ENCODE measurements at places on chromosomes 6 and 20.

- no peak for DNase-seq
Observed at GRCh38 chr6:143516690-143517446, 5.3 kb upstream of the FUCA2 start.

DNA sequence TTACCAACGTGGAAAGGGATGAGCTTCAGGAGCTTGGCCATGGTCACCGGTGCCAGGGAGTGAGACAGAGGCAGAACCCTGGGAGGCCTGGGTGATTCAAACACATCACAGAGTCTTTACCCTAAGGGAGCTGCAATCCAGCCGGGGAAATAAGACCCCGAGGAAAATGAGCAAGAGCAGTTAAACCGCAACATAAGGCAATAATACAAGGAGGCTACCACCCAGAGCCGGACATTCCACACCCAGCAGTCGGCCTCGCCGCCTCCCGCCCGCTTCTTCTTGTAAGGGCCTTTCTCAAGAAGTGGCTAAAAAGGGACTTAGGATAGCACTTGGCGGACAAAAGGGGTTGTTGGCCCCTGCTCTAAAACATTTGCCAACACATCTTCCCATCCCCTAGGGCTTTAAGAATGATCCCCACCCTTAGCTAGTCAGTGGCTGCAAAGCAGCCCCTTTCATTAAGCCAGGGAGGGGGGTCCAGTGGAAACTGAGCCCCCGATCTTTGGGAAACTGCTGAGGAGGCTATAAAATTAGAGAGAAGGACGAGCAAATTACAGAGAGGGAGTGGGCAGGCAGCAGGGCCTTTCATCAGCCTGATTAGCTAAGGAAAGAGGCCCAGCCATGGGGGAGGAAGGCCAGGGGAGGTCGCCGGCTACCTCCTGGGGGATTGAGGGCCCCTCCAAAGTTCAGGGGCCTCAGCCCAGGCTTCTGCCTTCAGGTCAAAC lies 34.3 kb downstream of the SNX5 start:
- DNase-seq: no peak

DNA sequence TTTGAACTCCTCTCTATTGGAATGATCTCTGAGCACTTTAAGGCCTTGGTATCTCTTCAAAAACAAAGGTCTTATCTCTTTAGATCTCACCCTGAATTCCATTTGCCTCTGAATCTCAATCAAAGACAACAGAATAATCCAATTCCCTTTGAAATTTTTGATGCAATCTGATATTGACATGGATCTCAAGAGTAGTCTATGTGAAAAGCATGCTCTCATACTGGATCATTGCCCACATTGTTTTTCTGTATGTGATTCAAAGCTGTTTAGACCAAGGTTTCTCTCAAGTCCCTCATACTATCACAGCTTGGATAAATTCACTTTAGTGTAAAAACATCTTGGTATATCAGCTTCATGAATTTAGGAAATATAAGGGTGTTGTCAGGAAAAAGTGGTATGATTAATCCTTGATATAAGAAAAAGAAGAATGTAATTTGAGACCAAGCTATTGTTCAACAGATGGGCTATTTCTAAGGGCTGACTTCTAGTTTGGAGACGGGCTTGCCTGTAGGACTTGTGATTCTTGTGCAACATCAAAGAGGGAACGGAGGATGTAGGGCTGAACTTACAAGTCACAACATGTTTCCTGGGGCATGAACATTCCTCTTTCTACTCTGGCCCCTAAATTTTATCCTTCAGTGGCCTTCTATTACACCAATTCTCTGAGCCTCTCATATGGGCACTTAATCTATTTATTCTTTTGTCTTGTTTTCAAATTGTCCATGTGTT lies 77.9 kb upstream of the CITED2 start:
- no peak for DNase-seq

DNA sequence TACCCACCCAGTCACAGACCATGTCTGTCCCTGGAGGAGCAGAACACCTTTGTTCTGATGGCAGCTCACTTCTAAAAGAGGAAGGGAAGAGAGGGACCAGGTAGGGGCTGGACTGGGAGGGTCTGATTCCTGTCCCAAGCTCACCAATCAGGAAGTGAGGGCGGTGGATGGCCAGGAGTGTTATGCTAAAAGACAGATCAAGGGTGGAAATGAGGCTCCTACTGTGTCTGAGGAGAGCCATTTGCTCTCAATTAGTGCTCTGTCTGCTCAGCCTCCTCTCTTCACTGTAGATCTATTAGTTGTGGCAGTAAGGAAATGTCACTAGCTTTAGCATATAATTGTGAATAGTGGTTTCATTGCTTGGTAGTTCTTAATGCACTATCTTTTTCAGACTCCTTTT lies 72.5 kb downstream of the ARMC2 start:
- DNase-seq: no peak

- DNase-seq: no peak
Observed at GRCh38 chr20:35490736-35491181, 35.4 kb downstream of the CEP250 start.

- DNase-seq: no peak
Observed at GRCh38 chr6:169495601-169496000, 206.2 kb downstream of the WDR27 start.

- no peak for DNase-seq
Observed at GRCh38 chr6:11445146-11445545, 92.4 kb upstream of the TMEM170B start.

GRCh38 chr20:5674176-5674660 lies 76.0 kb upstream of the SHLD1 start:
- no peak for DNase-seq

DNA sequence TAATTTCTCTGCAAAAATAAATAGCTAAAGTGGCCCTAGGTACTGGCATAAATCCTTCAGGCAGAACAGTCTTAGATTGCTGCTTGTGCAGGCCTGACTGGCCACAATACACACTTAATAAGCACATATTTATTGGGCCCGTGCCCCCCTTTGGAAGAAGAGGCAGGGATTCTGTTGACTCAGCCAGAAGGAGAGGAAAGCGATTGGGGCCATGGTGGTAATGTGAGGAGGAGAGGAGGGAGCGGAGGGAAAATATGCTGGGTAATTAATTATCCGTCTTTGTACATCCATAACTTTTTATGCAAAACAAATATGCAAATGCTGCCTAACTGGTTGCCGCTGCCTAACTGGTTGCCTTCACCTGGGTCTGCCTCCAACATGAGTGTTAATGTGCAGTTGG lies 36.2 kb downstream of the CD40 start:
- no peak for DNase-seq

DNA sequence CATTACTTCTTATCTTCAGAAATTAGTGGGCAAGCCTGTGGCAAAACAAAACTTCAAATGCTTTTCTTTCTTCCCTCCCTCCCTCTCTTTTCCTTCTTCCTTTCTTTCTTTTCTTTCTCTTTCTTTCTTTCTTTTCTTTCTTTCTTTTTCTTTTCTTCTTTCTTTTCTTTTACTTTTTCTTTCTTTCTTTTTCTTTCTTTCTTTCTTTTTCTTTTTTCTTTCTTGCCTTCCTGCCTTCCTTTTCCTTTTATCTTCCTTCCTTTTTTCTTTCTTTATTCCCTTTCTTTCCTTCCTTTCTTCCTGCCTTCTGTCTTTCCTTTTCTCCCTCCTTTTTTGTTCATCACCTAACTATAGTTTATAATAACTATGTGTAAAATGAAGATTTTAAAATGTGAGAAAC lies 295.1 kb downstream of the SMOC2 start:
- DNase-seq: no peak

- DNase-seq: no peak
Observed at GRCh38 chr20:39646874-39647413, 684.8 kb downstream of the DHX35 start.

DNA sequence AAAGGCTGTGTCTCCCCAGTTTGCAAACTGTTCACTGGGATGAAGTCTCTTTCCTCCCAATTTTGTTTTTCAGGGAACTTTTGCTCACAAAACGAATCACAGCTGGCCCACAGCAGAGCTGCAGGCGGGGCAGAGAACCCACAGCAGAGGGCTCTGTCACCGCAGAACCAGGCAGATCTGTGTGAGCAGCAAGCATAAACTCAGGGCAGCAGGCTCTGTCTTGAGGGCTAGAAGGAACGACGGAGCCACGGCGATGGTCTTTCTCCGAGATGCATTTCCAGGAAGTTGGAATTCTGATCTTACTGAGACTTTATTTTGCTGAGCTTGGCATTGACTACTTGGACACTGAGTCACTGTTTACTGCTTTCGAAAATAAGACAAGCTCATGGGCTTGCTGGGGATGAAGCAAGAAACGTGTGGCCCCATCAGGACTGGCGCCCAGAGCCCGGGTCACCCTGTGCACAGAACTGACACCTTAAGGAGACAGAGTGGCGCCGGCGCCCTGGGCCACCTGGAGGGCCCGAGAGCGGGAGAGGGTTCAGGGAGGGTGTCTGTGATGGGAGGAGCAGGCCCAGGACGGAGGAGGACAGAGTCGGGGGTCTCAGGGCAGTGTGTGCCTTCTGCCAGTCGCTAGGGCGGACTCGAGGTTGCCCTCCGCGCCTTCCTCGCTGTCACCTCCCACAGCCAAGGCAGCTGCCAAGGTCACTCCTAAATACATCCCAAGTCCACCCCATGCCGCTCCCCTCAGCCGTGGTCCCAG lies 106.3 kb upstream of the NXT1 start:
- DNase-seq: no peak

DNA sequence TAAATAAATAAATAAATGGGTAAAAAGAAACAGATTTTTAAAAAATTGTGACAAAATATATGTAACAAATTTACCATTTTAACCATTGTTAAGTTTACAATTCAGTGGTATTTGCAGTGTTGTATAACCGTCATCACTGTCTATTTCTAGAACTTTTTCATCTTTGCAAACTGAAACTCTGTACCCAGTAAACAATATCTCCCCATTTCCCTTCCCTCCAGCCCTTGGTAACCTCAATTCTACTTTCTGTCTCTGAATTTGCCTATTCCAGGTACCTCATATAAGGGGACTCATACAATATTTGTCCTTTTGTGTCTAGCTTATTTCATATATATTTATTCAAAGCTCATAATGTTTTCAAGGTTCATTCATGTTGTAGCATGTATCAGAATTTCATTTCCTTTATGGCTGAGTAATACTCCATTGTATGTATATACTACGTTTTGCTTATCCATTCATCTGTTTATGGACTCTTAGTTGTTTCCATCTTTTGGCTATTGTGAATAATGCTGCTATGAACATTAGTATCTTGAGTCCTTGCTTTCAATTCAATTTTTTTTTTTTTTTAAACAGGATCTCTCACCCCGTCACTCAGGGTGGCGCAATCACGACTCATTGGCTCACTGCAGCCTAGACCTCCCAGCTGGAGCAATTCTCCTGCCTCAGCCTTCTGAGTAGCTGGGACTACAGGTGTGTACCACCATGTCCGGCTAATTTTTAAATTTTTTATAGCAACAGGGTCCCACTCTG lies 8.9 kb downstream of the MANBAL start:
- no peak for DNase-seq

DNA sequence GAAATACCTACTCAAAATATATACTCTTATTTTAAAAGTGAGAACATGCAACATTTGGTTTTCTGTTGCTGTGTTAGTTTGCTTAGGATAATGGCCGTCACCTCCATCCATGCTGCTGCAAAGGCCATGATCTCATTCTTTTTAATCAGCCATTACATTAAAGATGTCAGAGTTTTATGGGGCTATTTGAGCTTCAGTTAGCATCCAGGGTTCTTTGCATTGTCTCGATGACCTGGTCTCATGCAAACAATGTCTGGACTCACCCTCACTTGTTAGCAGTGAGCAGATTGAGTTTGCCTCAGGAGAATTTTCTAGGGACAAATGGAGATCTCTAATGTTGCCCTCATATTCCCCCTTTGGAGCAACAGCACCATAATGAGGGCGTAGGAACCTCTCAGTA lies 458.7 kb upstream of the AGPAT4 start:
- no peak for DNase-seq

DNA sequence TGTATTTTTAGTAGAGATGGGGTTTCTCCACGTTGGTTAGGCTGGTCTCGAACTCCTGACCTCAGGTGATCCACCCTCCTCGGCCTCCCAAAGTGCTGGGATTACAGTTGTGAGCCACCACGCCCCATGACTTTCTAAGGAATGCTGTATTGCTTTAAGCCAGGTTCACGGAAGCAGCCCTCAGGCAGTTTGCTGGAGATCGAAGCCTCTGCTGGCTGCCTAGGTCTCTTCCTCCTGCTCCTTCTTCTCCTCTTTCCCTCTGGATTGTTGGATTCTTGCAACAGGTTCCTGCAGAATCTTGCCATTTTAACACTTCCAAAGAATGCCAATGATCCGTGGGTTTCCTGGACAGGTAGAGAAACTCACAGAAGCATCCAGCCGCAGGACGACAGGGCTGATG lies 29.3 kb upstream of the B4GALT5 start:
- DNase-seq: no peak

All from NCI-H1417 treated with DMSO at 0.1 percent for 48 hours (cell line).